GM23338 (cell line): ENCODE measurements at places on chromosomes 12 and 14. TPM values are rescaled to one million over a fixed set of nuclear protein-coding genes. Genes with fewer than 3 reads are reported as not detected.

- H3K27me3 ChIP-seq, result no peaks in the 10 kb centered on the region
- H3K4me1 ChIP-seq, result no peaks in the 10 kb centered on the region
- peaks cover 30% of the 10 kb centered on the region for H3K36me3 ChIP-seq
- no peak for DNase-seq
- H3K27ac ChIP-seq, result no peak overlapping the region
These were observed 26.1 kb downstream of the DDX24 start for GRCh38 chr14:94054936-94055335.

GRCh38 chr14:23485326-23485725, 15.8 kb downstream of the NGDN start:
- H3K4me1 ChIP-seq, result peaks cover 51% of the 10 kb centered on the region
- peak overlapping the region; percentile 72; the same call in 1 of the 2 replicates for H3K27ac ChIP-seq
- H3K36me3 ChIP-seq, result no peaks in the 10 kb centered on the region
- peak; percentile 54 for DNase-seq
- no peaks in the 10 kb centered on the region for H3K27me3 ChIP-seq
- no peak overlapping the region for H3K4me3 ChIP-seq

DNA sequence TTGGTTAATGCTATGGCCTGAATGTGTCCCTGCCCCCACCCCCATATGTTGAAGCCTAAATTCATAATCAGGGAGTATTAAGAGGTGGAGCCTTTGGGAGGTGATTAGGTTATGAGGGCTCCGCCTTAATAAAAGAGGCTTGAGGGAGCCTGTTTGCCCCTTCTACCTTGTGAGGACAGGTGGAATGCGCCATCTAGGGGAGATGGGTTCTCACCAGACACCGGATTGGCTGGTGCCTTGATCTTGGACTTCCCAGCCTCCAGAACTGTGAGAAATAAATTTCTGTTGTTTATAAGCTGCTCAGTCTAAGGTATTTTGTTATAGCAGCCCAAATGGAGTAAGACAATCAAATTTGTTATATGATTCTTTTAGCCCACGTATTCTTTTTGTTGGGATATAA, 148.3 kb downstream of the PTCSC3 start:
- H3K27me3 ChIP-seq, result no peaks in the 10 kb centered on the region
- H3K4me1 ChIP-seq, result no peaks in the 10 kb centered on the region
- no peak overlapping the region for H3K4me3 ChIP-seq
- H3K36me3 ChIP-seq, result no peaks in the 10 kb centered on the region
- no peak overlapping the region for H3K27ac ChIP-seq

GRCh38 chr12:121124402-121125109, 8.1 kb upstream of the P2RX7 start:
- no peak overlapping the region for H3K27ac ChIP-seq
- H3K4me1 ChIP-seq, result no peaks in the 10 kb centered on the region

GRCh38 chr12:115172521-115172920, 488.5 kb upstream of the TBX3 start:
- no peak overlapping the region for H3K4me3 ChIP-seq
- H3K27ac ChIP-seq, result no peak overlapping the region
- H3K27me3 ChIP-seq, result no peaks in the 10 kb centered on the region
- H3K4me1 ChIP-seq, result no peaks in the 10 kb centered on the region
- DNase-seq, result no peak

- H3K4me1 ChIP-seq, result no peaks in the 10 kb centered on the region
- H3K4me3 ChIP-seq, result no peak overlapping the region
These were observed 114.4 kb upstream of the NTF3 start for GRCh38 chr12:5317556-5317955.

- DNase-seq, result no peak
- H3K27me3 ChIP-seq, result no peaks in the 10 kb centered on the region
- H3K27ac ChIP-seq, result no peak overlapping the region
- H3K4me1 ChIP-seq, result no peaks in the 10 kb centered on the region
- H3K4me3 ChIP-seq, result no peak overlapping the region
These were observed 15.0 kb upstream of the TMTC2 start for GRCh38 chr12:82671673-82672195.

DNA sequence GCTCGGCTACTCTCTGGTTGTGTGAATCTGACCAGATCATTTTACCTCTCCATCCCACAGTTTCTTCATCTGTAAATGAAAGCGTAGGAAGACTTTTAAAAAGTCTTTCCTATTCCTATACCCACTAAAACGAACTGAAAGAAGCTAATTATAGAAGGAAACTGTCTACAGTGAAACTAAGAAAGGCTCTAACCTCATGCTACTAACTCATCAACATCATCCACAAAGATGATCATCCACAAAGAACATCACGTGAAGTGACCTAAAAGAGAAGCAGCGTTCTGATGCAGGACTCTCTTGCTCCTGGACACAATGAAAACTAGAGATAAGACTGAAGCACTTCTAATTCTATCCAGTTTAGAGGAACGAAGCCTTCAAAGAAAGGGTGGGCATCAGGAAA, 58.5 kb upstream of the OSBPL8 start:
- H3K27ac ChIP-seq, result no peak overlapping the region
- H3K36me3 ChIP-seq, result no peaks in the 10 kb centered on the region
- H3K4me3 ChIP-seq, result no peak overlapping the region
- DNase-seq, result no peak

DNA sequence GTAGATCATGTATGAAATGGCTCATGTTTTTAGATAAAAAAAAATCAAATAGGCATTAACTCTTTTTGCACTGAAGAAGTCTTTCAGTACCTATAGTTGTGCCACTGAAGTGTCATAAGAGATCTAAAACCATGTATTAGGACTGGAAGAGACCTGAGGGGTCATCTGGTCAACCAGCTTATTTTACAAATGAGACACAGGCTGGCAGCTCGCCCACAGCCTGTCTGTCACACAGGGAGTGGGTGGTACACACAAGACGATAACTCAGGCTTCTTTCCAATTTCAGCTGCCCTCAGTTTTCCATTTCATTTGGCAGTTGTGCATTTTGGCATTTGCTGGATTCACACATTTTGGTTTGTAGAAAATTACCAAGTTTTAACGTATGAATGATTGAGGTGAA, 34.7 kb downstream of the C12orf75 start:
- H3K36me3 ChIP-seq, result no peaks in the 10 kb centered on the region
- H3K4me1 ChIP-seq, result peaks cover 10% of the 10 kb centered on the region; the same call in 1 of the 2 replicates
- DNase-seq, result no peak
- no peak overlapping the region for H3K4me3 ChIP-seq
- no peaks in the 10 kb centered on the region for H3K27me3 ChIP-seq
- H3K27ac ChIP-seq, result no peak overlapping the region

DNA sequence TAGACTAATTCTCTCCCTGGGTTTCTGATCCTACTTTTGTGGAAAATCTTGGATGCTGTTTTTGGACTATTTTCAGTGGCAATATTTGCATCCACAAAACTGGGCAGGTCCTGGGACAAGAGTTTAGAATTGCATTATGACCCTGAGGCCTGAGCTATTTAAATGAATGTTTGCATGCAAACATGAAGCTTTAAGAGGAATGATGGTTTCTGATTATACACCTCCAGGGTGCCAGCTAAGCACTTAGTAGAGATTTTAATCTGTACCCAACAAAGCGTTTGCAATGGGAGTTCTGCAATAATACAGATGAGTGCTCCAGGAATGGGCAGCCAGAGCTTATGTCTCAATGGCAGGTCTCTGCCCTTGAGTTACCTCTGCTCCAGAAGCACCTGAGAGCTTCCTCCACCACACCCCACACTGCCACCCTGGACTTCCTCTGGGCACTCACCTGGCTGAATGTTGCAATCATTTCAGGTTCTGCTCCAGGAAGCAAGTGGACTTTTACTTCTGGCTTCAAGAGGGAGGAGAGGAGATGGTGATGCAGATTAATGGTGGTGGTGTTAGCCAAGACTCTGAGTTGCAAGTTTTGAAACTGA, 6.0 kb upstream of the SPTLC2 start:
- no peaks in the 10 kb centered on the region for H3K27me3 ChIP-seq
- H3K36me3 ChIP-seq, result no peaks in the 10 kb centered on the region
- no peak overlapping the region for H3K4me3 ChIP-seq
- H3K27ac ChIP-seq, result no peak overlapping the region
- peaks cover 7% of the 10 kb centered on the region for H3K4me1 ChIP-seq
- DNase-seq, result no peak

- no peaks in the 10 kb centered on the region for H3K36me3 ChIP-seq
- no peak overlapping the region for H3K4me3 ChIP-seq
- no peak for DNase-seq
- no peak overlapping the region for H3K27ac ChIP-seq
- no peaks in the 10 kb centered on the region for H3K27me3 ChIP-seq
These were observed 59.9 kb downstream of the BMP4 start for GRCh38 chr14:53896726-53897125.

DNA sequence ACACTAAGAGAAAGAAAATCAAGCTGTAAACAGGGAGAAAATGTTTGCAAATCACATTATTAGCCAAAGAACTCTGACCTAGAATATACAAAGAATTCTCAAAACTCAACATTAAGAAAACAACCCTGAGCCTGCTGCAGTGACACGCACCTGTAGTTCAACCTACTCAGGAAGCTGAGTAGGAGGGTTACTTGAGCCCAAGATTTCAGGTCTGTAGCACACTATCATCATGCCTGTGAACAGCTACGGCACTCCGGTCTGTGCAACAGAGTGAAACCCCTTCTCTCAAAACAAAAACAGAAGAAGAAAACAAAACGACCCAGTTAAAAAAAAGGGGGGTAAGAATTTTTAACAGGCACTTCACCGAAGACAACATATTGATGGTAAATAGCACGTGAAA, 20.8 kb downstream of the SAV1 start:
- no peaks in the 10 kb centered on the region for H3K27me3 ChIP-seq
- H3K36me3 ChIP-seq, result no peaks in the 10 kb centered on the region
- H3K27ac ChIP-seq, result peak overlapping the region; percentile 47; the same call in 1 of the 2 replicates
- H3K4me1 ChIP-seq, result peaks cover 5% of the 10 kb centered on the region
- no peak overlapping the region for H3K4me3 ChIP-seq
- no peak for DNase-seq

- DNase-seq, result peak; percentile 86
- H3K4me3 ChIP-seq, result peak overlapping the region; percentile 86
- H3K27ac ChIP-seq, result peak overlapping the region; percentile 100
- no peaks in the 10 kb centered on the region for H3K36me3 ChIP-seq
These were observed 6.9 kb upstream of the SLC7A7 start for GRCh38 chr14:22822016-22822570.

The DBX2 gene
- 0.07 TPM in 1 of 2 replicates, not detected in the other for total RNA-seq

The BMP4 gene
- 3.9 and 5.0 TPM in 2 replicates for total RNA-seq

The METAP2 gene
- total RNA-seq, result 111 and 130 TPM in 2 replicates

The EML5 gene
- total RNA-seq, result 1.0 and 1.6 TPM in 2 replicates

The P2RX2 gene
- 1.7 and 3.0 TPM in 2 replicates for total RNA-seq

The LRRC10 gene
- total RNA-seq, result not detected in 2 replicates

The ADAMTS20 gene
- 8.7 and 9.3 TPM in 2 replicates for total RNA-seq

The SERPINA9 gene
- not detected in 2 replicates for total RNA-seq

The FSCB gene
- total RNA-seq, result 0.07 and 0.12 TPM in 2 replicates

The KCNC2 gene
- total RNA-seq, result 0.10 TPM in 1 of 2 replicates, not detected in the other
